ENCODE measurements at places on chromosomes 3 and 15.

DNA sequence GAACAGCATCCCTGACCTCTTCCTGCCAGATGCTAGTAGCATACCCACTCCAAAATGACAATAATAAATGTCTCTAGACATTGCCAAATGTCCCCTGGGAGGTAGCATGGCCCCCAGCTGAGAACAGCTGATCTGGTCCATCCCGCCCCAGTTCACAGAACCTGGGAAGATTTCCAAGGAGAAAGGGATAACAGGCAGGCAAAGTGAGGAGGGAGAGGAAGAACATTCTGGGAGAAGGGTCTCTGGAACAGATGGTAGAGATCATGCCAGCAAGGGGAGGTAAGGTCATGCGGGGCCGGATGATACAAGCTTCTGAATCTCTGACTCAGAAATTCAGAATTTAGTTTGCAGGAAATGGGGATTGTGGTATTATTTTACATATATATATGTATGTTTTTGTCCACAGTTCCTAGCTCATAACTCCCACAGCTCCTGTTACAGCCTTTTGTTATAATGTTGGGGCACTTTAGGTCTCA, 192.7 kb downstream of the SUCLG2 start:
- no peak for DNase-seq

GRCh38 chr3:169083163-169083562, 580.3 kb downstream of the MECOM start:
- DNase-seq, result no peak

- DNase-seq, result no peak
These were observed 12.6 kb downstream of the FAM107A start for GRCh38 chr3:58564456-58565160.

DNA sequence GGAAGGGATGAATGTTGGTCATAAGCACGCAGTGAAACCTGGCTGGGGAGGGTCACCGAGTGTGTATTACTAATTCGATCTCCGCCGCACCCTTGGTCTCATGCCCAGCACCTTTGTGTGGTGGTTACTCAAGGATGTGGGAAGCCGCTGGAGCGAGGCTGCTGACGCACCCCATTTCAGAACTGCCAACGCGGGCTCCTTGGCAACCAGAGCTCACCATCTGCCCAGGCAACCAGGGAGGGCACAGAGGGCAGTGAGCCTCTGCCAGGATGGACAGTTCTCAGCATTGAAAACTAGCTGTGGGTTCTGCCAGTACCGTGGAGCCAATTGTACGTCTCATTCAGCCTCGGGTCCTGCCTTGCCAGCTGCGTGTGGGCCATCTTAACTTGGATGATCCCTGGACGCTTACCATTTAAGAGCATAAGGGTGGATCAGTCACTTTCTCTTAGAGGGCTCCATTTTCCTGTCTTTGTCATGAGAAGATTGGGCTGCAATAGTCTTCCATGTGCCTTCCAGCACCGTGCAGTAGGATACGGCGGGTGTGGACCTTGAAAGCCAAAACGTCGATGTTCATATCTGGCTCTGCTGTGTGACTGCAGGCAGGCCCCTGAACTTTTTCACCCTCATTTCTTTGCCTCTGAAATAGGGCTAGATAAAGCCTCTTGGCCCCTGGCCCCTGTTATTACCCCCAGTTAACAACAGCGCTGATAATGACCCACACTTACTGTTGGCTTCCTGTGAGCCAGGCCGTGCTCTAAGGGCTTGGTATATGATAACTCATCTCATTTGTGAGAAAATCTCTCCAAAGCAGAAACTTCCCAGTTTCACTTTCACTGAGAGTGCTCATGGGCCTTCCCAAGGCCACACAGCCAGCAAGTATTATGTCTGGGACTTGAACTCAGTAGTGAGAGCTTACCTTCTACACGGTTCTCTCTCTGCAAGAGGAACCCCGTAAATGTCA, 238.8 kb downstream of the OPA1 start:
- DNase-seq, result peak; percentile 35

DNA sequence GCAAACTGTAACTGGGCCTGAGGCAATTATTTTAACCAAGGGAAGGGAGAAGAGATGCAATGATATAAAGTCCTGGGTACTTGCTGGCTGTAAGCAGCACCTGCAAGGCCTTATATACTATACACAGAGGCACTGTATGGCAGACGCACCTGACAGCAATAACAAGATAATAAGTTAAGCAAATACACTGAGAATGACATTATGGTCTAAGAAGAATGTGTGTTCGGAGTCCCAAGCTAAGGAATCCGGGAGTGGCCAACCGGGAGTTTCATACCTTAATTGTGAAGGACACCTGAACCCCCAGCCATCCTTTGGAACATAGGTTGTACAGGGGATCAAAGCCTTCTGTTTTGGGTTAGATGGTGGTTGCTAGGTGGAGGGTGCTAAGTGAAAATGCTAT, 13.7 kb downstream of the FAM240A start:
- no peak for DNase-seq

DNA sequence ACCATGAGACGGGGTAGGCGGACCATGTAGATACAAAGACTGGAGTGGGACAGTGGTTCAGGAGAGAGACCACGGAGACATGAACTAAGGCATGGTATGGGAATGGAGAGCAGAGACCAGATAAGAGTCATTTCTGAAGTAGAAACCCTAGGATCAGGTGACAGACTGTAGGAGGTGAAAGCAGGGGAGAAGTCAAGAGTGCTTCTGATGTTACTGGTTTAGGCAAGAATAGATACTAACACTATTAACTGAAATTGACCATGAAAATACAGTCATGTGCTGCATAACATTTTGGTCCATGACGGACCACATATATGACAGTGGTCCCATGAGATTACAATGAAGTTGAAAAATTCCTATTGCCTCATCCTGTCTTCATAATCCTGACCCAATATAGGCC, 41.7 kb downstream of the RASGRP1 start:
- DNase-seq, result no peak

GRCh38 chr3:101383156-101383575, 62.8 kb upstream of the IMPG2 start:
- DNase-seq, result no peak

Data from GM13977 (cell line).